Thoracic aorta (tissue), 2 donors: ENCODE measurements at places on chromosomes 12 and 14. TPM values are rescaled to one million over a fixed set of nuclear protein-coding genes. Genes with fewer than 3 reads are reported as not detected.

The CCNK gene
- 42.2 TPM for total RNA-seq

The C12orf60 gene
- 0.27 TPM for total RNA-seq

The SMOC1 gene
- total RNA-seq = 25.2 TPM

The KRT5 gene
- not detected for total RNA-seq

The ADAMTS20 gene
- not detected for total RNA-seq

The MYH7 gene
- total RNA-seq = not detected

The RPS6KL1 gene
- 17.6 TPM for total RNA-seq

The PMEL gene
- total RNA-seq = not detected

The TTC7B gene
- 56.3 TPM for total RNA-seq

The MGST1 gene
- 18.5 TPM for total RNA-seq

The CLEC1B gene
- not detected for total RNA-seq

The TEX52 gene
- total RNA-seq = not detected

The ENDOU gene
- total RNA-seq = 0.49 TPM

The SPTSSA gene
- total RNA-seq = 20.2 TPM

The ERBB3 gene
- total RNA-seq = 3.2 TPM

The TCL1B gene
- total RNA-seq = not detected

The SETD1B gene
- 32.7 TPM for total RNA-seq

The NID2 gene
- total RNA-seq = 33.3 TPM

The RNU6-8 gene
- not detected for total RNA-seq

The TSPAN11 gene
- total RNA-seq = 3.0 TPM

The FSCB gene
- not detected for total RNA-seq

The GSG1 gene
- not detected for total RNA-seq

The LRTM2 gene
- not detected for total RNA-seq

The TROAP gene
- total RNA-seq = 0.99 TPM

The DTX3 gene
- total RNA-seq = 55.1 TPM

The WSCD2 gene
- total RNA-seq = 6.9 TPM

The GLT8D2 gene
- 30.4 TPM for total RNA-seq

The FGF6 gene
- not detected for total RNA-seq

The FAM181A gene
- not detected for total RNA-seq

The AJUBA gene
- total RNA-seq = 9.7 TPM

The ZDHHC22 gene
- not detected for total RNA-seq

The RNASE3 gene
- total RNA-seq = not detected

The KRT74 gene
- total RNA-seq = not detected

The LMO3 gene
- total RNA-seq = 49.5 TPM
